ENCODE measurements at places on chromosomes 5 and 9.

DNA sequence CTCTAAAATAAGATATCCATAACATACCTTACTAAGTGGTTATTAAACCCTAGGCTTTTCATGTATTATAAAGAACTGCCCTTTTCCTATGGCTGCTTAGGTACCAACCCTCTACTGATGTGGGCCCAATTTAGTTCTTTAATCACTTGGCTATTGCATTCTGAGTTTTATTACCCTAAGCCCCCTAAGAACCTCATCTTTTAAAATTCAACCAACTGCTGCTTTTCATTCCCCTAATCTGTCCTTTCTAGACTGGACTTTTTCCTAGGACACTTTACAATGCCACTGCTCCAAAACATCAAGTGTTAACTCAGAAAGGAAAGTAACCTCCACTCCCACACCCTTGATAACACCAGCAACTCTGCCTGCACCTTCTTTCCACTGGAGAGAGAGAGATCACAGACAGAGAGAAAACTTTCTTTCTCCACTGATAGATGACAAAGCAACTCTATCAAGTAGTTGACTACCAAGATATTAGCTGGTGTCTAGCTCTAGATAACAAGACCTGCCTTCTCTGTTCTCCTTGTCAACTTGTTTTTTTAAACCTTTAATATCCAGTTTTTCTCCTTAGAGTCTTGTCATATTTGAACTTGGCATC lies 27.3 kb downstream of the ELL2 start:
- no peak for DNase-seq

GRCh38 chr9:21761309-21761901 lies 41.0 kb upstream of the MTAP start:
- no peak for DNase-seq

DNA sequence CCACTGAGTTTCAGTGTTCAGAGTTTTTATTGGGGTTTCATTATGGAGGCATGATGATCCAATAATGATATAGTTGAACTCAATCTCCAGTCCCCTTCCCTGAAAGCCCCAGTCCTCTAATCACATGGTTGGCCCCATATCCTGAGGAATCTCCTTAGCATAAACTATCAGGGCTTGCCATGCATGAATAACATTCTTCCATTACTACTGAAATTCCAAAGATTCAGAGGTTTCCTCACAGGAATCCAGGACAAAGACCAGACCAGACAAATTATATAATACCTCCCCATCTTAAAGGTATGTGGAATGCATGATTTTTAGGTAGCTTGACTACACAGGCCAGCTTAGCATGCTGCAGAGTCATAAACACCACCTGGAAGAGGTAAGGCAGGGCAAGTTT lies 15.5 kb upstream of the LRRTM2 start:
- DNase-seq = no peak

- DNase-seq = no peak
Measured at GRCh38 chr5:60297658-60298057, 402.3 kb downstream of the DEPDC1B start.

- DNase-seq = no peak
Measured at GRCh38 chr9:136975644-136976043, 1.7 kb upstream of the PTGDS start.

GRCh38 chr5:76874088-76874581 lies 24.3 kb downstream of the S100Z start:
- DNase-seq = no peak

- DNase-seq = no peak
Measured at GRCh38 chr5:153655201-153655510, 164.7 kb downstream of the GRIA1 start.

GRCh38 chr5:84384604-84385575 lies at the start of gene EDIL3:
Gene EDIL3 (minus strand): TSS chr5:84384880. CDS start chr5:84384374, 506 bp downstream.
- DNase-seq = peak; percentile 33

- DNase-seq = no peak
Measured at GRCh38 chr5:26343801-26344325, 694.5 kb downstream of the CDH9 start.

DNA sequence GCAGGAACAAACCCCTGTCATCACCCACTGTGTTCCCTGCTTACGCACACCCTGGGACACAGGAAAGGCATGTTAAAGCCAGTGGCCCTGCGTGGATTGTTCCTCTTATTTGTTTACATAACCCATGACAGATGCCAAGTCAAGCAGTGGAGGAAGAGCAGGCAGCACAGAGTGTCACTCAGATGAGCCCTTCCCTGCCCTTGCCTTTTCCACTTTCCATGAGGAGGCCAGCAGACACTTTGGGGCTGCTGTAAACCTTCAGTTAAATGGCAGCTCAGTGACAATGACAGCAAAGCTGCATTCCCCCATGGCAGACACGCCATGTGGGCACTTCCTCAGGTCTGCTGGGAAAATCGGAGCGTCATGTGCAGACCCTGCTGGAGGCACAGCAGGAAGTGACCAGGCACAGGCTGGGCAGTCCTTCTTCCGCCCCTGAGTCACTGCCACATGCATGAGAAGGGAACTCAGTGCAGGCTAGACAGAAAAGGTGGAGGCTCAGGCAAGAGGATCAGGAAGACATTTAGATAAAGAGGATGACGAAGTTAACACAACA lies 216.8 kb upstream of the PIK3R1 start:
- DNase-seq = peak; percentile 96

Data from kidney capillary endothelial cell (primary cell).